Activated T-cell treated with anti-CD3 and anti-CD28 coated beads for 1 hour (primary cell): ENCODE measurements at places on chromosomes 13 and 19.
A peak's percentile ranks its signal among the peaks of the same experiment; 100 is the strongest.

- DNase-seq, result no peak
Observed at GRCh38 chr13:77305266-77305665, 21.6 kb downstream of the MYCBP2 start.

DNA sequence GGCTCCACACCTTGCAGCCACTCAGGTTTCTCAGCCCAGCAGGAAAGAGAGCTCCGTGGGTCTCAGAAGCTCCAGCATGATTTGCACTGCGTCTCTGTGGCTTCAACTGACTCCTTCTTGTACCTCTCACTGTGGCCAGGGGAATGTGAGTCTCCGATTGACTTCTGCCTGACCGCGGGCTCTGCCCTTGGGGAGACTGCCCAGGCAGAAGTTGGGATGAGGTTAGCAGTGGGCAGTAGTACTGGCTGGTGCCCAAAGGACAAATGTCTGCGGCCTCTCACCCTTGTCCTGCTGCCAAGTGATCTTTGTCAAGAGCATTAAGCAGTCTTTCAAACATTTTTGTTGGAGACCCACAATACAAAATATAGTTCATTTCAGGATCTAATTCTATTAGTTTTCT lies 34.4 kb upstream of the FXYD3 start:
- no peak for DNase-seq

DNA sequence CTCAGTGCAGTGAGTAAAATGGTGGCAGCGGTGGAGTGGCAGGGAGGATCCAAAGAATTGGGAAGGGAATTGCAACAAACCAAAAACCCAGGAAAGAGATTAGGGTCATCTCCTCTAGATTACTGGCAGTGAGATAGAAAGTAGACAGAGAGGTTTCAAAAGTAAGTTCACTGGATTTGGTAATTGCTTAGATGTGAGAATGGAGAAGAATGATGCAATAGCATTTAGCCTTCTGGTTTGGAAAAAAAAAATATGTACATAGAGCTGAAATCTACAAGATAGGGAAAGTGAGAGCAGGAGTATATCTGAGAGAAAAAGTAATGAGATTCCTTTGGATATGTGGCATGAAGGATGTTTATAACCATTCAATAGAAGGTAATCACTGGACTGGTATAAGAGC lies 482.6 kb upstream of the GPC6 start:
- DNase-seq, result no peak

GRCh38 chr19:18282021-18282787 lies 782 bp upstream of the JUND start:
- DNase-seq, result no peak

DNA sequence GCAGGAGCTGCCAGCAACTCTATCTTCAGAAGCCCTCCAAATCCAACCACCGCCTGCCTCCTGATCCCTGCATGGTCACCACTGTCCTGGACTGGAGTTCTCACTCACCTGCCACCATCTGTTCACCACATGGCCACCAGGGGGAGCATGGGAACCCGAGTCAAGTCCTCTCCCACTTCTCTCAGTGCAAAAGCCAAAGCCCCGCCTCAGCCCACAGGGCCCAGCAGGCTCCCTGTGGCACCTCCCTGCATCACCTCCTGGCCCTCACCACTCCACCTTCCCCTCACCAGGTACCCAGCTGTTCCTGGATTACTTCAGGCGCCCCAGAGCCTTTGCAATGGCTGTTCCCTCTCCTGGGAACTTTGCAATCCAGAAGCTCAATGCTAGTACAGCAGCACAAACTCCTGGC lies 5.3 kb downstream of the DHPS start:
- DNase-seq, result peak; percentile 85
